Esophagus mucosa (tissue), 1 donor: ENCODE measurements at places on chromosomes 1 and 21. TPM values are rescaled to one million over a fixed set of nuclear protein-coding genes. Genes with fewer than 3 reads are reported as not detected.

TRMT1L gene
- total RNA-seq: 13.5 TPM

DCAF8 gene
- 46.8 TPM for total RNA-seq

RNU1-4 gene
- total RNA-seq: 6,387 TPM

ITLN2 gene
- 0.16 TPM for total RNA-seq

TAS1R1 gene
- total RNA-seq: not detected

LIN28A gene
- total RNA-seq: not detected

ZNF683 gene
- not detected for total RNA-seq

- no peak for ATAC-seq
Measured at GRCh38 chr1:197677752-197678295, 97.5 kb downstream of the DENND1B start.

DNA sequence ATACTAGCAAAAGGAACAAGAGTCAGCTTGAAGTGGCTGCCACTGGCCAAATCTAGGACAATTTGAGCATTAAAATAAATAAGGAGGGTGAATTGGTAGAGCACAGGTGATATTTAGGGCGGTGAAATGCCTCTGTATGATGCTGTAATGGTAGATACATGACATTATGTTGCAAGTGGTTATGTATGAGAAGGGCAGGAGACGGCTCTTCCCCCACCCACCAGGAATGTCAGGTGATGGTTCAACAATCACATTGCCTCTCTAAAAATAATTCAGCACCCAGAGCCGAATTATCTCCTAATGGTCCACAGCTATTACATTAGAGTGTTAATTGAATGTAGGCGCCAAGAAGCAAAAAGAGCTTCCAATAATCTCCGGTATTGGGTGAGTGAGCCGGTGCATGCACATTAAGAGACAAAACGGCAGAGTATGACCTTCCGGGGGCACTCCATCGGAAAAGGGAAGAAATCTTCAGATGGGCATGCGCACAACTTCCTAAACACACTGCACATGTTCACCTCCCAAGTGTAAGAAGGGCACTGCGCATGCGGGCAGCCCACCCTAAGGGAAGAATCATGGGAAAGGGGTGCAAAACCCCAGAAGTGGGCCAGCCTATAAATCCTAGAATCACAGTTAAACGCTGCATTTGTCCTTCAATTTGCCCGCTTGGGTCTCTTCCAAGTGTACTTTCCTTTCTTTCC, 6.8 kb upstream of the IFNAR1 start:
- ATAC-seq: no peak

DNA sequence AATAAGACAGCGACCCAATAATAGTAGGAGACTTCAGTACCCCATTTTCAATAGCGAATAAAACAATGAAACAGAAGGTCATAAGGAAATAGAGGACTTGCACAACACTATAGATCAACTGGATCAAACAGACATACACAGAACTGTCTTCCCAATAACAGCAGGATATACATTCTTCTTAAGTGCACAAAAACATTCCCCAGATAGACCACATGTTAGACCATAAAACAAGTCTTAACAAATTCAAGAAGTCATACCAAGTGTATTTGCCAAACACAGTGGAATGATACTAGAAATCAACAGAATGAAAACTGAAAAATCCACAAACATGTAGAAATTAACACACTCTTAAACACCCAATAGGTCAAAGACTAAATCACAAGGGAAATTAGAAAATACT, 78.0 kb downstream of the LBR start:
- ATAC-seq: no peak

DNA sequence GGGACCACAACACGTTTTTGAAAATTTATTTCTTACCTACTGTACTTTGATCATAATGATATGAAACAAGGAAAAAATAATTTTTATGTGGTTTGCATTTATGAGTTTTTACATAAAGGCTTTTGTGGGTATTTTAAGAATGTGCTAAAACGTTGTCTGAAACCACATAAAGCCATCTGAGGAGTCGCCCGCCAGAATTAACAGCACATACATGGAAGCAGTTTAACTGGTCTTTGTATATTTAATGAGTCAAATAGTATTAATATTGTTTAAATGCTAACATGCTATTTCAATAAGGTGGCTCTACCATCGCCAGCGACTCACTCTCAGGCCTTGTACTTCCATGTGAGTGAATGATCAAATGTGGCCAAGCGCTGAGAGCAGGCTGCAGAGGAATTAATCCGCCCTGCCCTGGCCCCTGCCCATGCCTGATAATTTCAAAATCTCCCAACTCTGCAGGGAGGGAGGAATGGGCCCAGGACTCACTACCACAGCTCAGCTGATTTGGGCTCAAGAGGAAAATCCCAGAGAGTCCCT, 49.6 kb downstream of the SLC66A1 start:
- ATAC-seq: peak; percentile 55

GRCh38 chr1:7467476-7468175, 303.5 kb upstream of the VAMP3 start:
- no peak for ATAC-seq

DNA sequence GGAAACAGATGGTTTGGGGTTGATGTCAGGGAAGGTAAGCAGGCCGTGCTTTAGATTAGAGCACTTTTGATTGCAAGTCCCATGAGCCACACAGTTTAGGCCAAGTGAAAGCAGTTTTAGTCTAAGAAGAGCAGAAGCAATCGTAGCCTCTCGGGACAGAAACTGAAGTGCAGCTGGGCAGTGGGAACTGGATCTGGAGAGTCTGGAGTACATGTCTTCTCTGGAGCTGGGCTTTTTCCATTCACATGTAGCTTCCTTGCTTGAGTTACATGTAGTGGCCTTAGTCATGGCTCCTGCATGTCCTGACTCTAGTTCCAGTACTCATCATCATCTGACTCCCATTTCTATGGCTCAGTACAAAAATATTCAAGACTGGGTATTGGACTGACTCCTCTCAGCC, 16.7 kb downstream of the CAMTA1 start:
- peak; percentile 13 for ATAC-seq

DNA sequence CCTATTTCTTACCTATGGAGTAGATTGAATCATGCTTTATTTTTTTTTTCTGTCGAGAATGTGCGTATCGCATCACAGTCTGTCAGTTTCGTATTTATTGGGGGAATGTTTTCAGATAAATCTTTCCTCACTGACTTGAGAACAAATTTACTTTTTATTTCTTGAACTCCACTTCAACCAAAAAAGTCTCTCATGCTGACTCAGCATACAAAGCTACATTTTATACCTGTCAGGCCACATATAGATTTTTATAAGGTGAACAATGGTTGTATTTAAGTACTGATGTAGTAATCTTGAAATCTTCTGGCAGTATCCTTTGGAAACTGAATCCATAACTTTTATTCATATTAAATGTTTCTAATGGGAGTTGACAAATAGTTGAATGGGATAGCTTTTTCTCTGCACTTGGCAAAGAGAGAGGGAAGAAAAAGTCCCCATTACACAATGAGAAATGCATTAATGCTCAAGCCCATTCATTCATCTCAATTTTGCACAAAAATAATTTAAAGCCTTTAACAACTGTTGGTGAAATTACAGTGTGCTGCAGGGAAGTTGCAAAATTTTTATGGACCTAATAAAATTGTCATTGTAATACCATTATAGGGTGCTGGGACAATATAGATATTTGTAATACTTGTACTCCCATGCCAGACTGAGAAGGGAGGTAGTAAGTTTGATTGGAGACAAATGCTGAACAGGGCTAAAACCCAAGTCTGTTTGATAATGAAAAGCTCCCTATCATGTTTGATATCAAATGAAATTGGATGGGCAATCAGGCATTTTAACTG, 367.6 kb downstream of the HLX start:
- no peak for ATAC-seq

DNA sequence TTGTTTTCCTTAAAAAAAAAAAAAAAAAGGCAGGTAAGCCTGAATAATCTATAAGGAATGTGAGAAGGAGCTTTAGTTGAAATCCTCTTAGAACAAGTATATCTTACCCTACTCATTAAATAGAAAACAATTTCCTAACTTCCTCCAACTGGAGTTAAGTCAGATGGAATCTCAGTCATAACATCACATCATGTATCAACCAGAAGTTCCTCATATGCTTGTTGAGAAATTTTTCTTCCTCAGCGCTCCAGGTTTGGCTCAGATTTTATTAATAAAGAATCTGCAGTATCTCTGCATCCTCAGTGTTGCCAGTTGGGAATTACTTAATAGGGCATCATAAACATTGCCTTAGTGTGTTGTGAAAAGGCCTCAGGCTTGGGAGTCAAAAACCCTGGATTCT, 37.6 kb downstream of the DUSP10 start:
- no peak for ATAC-seq

- peak; percentile 6 for ATAC-seq
Measured at GRCh38 chr1:236465231-236465958, 58.4 kb upstream of the LGALS8 start.

DNA sequence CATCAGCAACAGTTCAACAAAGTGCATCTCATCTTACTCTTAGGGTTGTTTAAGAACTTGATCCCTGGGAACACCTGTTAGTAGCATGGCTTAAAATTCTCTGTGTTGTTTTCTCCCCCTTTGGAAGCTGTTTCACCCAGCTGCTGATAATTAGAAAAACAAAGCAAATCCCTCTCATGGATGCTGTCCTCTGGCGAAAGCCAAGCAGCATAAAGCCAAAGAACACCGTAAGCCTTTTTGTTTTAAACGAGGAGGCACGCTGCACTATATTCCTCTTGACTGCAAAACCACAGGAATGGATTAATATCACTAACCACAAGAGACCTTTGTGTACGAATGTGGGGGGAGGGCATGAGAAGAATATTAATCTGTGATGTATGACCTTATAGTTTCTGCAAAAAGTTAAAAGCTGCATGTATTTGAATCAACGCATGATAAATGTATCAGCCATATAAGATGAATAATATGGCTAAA, 923.2 kb downstream of the LTN1 start:
- ATAC-seq: no peak

GRCh38 chr1:230011333-230012092, 55.5 kb upstream of the GALNT2 start:
- ATAC-seq: no peak

GRCh38 chr21:45364468-45365185, 40.3 kb upstream of the COL18A1 start:
- ATAC-seq: peak; percentile 2

DNA sequence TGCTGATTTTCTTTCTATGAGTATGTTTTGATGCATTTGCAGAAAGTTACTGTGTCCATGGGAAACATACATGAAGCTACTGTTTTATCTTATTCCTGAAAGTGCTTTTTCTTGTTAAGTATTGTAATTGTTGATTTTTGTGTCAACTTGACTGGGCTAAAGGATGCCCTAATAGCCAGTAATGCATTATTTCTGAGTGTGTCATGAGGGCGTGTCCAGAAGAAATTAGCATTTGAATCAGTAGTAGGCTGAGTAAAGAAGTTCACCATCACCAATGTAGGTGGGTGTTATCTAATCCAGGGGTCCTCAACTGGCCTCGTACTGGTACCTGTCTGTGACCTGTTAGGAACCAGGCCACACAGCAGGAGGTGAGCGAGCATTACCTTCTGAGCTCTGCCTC, 760.2 kb downstream of the PLA2G4A start:
- ATAC-seq: no peak

- no peak for ATAC-seq
Measured at GRCh38 chr1:56147034-56147433, 432.3 kb downstream of the PLPP3 start.

- no peak for ATAC-seq
Measured at GRCh38 chr1:54095546-54096226, 42.3 kb downstream of the TCEANC2 start.
